ENCODE measurements at places on chromosomes 2 and 18. TPM values are rescaled to one million over a fixed set of nuclear protein-coding genes. Genes with fewer than 3 reads are reported as not detected.
A peak's percentile ranks its signal among the peaks of the same experiment; 100 is the strongest.

DNA sequence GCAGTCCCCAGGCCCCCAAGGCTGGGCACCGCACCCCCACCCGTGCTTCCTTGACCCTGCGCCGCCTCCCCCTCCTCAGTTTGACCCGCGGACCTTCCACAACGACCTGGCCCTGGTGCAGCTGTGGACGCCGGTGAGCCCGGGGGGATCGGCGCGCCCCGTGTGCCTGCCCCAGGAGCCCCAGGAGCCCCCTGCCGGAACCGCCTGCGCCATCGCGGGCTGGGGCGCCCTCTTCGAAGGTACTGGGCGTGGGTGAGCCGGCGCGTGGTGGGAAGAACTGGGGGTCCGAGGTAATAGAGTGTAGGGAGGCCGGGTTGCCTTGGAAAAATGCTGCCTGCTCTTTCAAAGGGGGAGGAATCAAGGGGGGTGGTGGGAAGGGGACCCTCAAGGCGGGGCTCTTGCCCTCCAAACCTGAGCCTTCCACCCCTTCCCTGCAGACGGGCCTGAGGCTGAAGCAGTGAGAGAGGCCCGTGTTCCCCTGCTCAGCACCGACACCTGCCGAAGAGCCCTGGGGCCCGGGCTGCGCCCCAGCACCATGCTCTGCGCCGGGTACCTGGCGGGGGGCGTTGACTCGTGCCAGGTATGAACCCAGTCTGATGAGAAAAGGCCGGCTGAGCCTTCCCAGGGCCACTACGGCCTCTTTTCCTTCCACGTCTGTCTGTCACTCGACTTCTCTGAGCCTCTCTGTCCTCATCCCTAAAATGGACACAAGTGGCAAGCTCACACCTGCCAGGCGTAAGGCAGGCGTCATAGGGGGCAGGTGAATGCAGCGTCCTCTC, 2.6 kb downstream of the PRSS56 start:
- H3K27ac ChIP-seq = no peak overlapping the region
- no peaks in the 10 kb centered on the region for H3K36me3 ChIP-seq
- H3K4me1 ChIP-seq = peaks cover 8% of the 10 kb centered on the region

The IL36B gene
- total RNA-seq = not detected

DNA sequence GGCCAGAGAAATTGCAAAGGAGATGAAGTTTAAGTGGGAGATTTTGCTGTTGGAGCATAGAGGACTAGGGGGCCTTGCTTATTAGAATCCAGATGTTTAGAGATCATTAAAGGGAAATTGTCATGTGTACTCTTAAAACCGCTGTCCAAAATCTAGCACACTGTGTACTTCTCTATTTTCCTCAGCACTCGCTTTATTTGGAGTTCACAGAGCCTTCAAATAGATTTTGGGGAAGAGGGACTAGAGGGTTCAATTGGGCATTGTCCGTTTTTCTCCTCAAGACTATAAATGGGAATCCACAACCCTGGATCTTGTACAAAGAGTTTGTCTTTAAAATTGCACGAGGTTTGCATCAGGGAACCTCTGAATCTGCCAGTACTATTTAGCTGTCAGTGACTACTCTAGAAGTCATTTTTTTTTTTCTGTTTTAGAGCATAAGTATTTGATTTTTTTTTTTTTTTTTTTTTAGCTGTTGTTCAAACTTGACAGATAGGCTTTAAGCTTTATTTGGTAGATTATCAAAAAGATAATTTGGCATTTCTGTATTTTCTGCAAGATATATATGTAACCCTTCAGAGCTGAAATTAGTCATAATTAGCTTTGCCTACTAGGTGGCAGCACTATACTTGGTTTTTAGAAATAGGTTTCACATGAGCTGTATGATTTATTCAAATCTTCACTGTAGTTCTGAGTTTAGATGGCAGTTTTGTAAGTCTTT, 14.2 kb downstream of the PMS1 start:
- H3K27ac ChIP-seq = no peak overlapping the region
- H3K4me3 ChIP-seq = no peak overlapping the region
- DNase-seq = no peak

- H3K27ac ChIP-seq = no peak overlapping the region
- no peak overlapping the region for H3K4me3 ChIP-seq
- DNase-seq = no peak
- H3K27me3 ChIP-seq = no peaks in the 10 kb centered on the region
These were observed 582.9 kb upstream of the PIK3C3 start for GRCh38 chr18:41372046-41372665.

- H3K4me1 ChIP-seq = no peaks in the 10 kb centered on the region
- H3K27ac ChIP-seq = no peak overlapping the region
- no peak for DNase-seq
- no peak overlapping the region for H3K4me3 ChIP-seq
These were observed 55.8 kb upstream of the ETAA1 start for GRCh38 chr2:67341336-67341735.

The SDC1 gene
- 0.19 TPM for total RNA-seq

DNA sequence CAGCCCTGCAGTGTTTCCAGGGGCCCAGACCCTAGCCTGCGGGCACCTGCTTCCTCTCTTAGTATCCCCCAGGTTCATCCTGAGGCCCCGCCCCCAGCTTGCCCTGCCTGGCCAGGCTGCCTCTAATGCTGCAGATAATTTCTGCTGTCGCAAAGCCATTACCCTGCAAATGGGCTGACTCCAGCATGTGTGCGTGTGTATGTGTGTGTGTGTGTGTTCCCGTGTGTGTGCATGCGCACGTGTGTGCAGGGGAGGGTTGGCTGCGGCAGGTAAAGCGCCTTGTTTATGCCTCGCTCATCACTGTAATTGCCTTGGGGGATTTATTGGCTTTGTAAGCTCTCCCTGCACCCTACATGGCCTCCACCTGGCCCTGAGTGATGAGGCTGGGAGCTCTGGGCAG, 7.6 kb upstream of the PRSS56 start:
- no peak overlapping the region for H3K27ac ChIP-seq
- no peaks in the 10 kb centered on the region for H3K36me3 ChIP-seq
- peaks cover 6% of the 10 kb centered on the region for H3K27me3 ChIP-seq
- H3K4me1 ChIP-seq = no peaks in the 10 kb centered on the region
- no peak overlapping the region for H3K4me3 ChIP-seq

The CXCR4 gene
- total RNA-seq = 147 TPM

The HJURP gene
- total RNA-seq = 141 TPM

The SLC16A14 gene
- 0.27 TPM for total RNA-seq

GRCh38 chr2:18645315-18645714, 55.9 kb upstream of the NT5C1B start:
- H3K36me3 ChIP-seq = no peaks in the 10 kb centered on the region
- no peak overlapping the region for H3K27ac ChIP-seq
- H3K4me1 ChIP-seq = no peaks in the 10 kb centered on the region
- no peaks in the 10 kb centered on the region for H3K27me3 ChIP-seq
- DNase-seq = no peak

The MC5R gene
- total RNA-seq = not detected

DNA sequence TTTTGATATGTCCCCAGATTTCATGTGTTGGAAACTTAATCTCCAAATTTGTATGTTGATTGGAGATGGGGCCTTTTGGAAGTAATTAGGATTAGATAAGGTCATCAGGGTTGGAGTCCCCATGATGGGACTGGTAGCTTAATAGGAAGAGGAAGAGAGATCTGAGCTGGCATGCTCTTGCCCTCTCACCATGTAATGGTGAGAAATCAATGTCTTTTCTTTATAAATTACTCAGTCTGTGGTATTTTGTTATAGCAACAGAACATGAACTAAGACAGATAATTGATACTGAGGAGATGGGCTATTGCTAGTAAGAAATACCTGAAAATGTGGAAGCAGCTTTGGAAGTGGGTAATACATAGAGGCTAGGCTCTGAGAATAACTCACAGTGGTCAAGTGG, 48.0 kb downstream of the CDC42EP3 start:
- H3K27ac ChIP-seq = peak overlapping the region; percentile 50
- H3K4me1 ChIP-seq = peaks cover 45% of the 10 kb centered on the region
- H3K4me3 ChIP-seq = no peak overlapping the region
- H3K27me3 ChIP-seq = no peaks in the 10 kb centered on the region

The SNORC gene
- total RNA-seq = 0.97 TPM

DNA sequence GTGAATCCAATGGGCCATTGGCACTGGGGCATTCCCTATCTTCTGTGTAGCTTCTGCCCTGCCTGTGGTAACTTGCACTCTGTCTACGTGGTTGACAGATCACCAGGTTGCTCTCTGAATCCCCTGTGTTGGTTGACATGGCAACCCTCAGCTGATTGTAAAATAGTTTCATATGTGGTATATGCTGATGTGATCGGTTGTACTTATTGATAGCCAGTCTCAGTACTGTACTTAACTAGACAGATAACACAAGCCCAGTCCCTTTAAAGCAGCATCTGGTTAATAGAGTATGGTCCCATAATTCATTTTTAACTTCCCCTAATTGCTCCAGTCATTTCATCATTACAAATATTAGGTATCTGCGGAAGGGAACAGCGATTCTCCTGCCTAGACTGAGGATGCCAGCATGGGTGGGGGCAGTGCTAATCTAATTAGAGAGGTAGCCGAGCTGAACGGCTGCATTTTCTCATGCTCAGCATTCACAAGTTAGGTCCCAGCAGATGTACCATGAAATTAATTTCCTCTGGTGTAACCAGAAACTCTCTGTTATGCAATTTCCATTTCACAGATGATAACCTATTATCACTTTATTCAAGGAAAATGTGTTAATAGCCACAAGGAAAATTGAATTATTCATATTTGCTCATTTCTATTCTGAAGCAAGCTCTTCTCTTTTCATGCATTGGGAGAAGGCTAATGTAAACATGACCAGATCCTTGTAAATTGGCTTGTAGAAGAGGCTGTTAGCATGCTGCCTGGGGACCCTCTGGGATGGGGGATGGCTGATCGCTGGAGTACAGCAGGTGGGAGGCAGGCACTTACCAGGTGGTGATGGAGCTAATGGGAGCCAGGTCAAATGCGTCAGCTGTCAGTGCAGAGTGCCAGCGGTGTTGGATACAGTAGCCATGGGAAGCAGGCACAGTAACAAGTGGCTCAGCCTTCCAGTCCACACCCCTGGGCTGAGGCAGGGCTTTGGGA, 608.3 kb downstream of the GALR1 start:
- H3K27ac ChIP-seq = no peak overlapping the region
- no peak for DNase-seq
- no peak overlapping the region for H3K4me3 ChIP-seq
- no peaks in the 10 kb centered on the region for H3K36me3 ChIP-seq

The GKN2 gene
- total RNA-seq = not detected

DNA sequence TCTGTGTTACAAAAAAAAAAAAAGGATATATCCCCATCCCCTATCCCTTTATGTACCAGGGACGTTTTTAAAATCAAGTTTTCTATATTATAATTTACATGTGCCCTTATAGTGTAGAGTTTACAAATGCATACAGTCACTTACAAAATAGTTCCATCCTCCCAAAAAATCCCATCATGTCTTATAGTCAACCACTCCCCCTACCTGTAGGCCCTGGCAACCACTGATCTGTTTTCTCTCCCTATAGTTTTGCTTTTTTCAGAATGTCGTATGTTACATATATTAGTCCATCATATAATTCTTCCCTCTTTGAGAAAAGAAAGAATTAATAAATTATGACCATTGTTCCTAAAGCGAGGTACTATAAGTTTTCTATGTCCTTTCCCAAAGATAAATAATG, 17.8 kb downstream of the CFAP210 start:
- H3K27ac ChIP-seq = no peak overlapping the region
- no peaks in the 10 kb centered on the region for H3K36me3 ChIP-seq
- H3K4me1 ChIP-seq = no peaks in the 10 kb centered on the region
- H3K4me3 ChIP-seq = no peak overlapping the region
- H3K27me3 ChIP-seq = peaks cover 10% of the 10 kb centered on the region

DNA sequence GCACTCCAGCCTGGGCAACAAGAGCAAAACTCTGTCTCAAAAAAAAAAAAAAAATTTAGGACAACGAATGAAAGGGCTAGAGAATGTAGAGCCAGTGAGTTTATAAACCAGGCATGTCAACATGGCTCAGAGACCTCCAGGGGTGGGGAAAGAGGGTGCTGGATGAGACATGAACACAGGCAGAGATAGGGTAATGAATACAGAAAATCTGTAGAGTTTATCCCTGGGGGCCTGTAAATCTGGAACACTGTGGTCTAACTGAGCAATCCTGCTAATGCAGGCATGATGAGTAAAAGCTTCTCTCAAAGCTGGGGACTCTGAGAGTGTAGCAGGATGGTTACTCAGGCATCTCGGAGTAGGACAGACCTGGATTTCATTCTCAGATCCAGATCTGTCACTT, 59.2 kb upstream of the IGFBP2 start:
- no peak overlapping the region for H3K27ac ChIP-seq
- H3K4me3 ChIP-seq = no peak overlapping the region
- no peak for DNase-seq
- H3K4me1 ChIP-seq = peaks cover 10% of the 10 kb centered on the region
